ENCODE measurements at places on chromosomes 5 and 9.

DNA sequence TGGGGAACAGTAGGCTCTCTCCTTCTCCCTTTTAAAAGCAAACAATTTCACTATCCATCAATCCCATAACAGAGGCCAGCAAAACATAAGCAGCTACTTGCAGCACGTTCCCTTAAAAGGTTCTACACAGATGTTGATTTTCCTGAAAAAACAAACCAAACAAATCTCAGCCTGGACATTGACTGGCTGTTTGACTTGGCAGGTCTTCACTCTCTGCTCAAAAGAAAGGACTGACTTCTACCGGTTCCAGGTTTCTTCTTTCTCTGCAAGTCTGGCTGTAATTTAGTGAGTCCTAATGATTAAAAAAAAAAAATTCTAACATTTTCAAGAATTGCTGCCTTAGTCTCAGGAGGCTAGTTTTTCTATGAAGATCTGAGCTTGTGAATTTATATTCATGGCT lies 203.1 kb upstream of the EFNA5 start:
- no peak for DNase-seq

DNA sequence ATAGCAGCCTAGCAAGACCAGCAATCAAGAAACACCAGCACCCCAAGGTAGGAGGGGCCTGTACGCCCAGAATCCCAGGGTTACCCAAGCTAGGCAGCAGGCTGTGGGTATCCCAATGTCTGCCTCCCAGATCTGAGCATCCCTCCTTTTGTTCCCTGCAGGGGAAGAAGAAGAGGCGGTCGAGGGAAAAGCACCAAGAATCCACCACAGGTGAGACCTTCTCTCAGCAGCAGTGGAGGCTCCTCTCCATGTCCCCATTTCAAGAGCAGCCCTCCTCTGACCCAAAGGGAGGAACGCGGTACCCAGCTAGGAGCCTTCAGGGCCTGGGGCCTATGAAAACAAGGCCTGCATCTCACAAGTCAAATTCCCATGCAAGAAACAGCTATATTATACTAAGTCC lies 28.9 kb downstream of the TCF7 start:
- peak; percentile 16 for DNase-seq

DNA sequence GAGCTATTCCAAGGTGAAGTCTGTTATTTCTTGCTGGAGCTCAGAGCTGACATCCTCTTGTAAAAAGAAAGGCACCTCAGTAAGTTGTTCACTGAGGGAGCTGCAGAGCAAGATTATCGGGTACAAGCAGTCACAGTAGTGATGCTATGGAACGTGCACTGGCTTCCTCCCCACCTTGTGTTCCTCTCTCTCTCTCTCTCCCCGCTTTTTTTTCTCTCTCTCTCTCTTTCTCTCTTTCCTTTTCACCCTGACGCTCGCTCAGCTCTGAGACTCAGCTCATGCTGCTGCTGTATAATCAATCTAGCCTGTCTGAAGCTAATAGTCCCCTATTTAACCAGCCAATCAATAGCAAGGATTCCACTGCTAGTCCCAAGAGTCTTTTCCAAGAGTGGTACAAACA lies 587.6 kb upstream of the CDH18 start:
- no peak for DNase-seq

DNA sequence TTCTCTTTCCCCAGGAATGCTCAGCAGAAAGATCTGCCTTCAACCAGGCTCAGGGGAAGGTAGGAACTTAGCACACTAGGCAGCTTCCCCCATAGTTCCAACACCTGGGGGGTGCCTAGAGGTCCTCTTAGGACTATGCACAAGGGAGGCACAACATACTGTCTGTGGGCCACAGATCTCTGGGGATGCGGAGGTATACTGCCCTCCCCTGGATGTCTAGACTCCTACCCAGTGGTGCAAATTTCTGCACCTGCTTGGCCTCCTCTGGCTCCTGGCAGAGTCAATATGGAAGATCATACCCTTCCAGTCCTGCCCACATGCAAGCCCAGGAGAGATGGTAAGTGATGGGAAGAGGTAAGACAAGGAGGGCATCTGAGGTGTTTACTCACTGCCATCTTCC lies 247.5 kb upstream of the DAPK1 start:
- no peak for DNase-seq

GRCh38 chr9:2032234-2032633 lies 17.1 kb downstream of the SMARCA2 start:
- no peak for DNase-seq
